Stimulated activated CD4-positive, alpha-beta T cell treated with anti-CD3 and anti-CD28 coated beads, Interleukin-15, amount 100 ng/mL, for 1 hour (primary cell): ENCODE measurements at places on chromosomes 3 and 15.

GRCh38 chr3:194806991-194807630 lies 121.4 kb downstream of the FAM43A start:
- no peak for DNase-seq

DNA sequence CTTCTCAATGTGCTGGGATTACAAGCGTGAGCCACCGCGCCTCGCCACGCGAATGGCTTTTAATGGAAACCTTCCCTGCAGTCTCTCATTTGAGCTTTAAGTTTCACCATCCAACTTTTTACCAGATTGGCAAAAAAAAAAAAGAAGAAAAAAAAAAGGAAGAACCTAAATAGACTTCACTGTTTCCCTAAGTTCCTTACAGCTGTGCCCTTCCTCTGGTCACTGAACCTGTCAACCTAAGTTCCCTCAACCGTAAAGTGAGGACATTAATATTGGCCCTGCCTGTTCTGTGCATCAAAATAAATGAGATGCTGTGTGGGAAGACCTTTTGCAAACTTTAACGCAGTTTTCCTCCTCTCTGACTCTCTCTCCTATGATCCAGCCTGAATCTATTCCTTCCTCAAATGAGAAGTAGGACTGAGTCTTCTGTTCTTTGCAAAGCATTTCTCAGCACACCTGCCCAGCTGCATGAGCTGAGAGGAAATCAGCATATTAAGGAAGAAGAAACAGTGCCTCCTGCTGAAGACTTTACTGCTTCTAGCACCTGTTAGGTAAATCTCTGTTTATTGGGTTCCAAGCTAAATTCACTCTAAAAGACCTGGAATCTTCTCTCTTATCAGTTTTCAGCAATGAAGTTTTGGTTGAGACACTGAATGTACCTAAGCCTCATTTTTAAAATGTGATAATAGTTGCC lies 99.6 kb upstream of the ETV5 start:
- DNase-seq, result no peak

- no peak for DNase-seq
Observed at GRCh38 chr3:122443090-122443489, 27.2 kb upstream of the WDR5B start.

- DNase-seq, result no peak
Observed at GRCh38 chr3:114293838-114294535, at the start of gene TIGIT. TSS of gene TIGIT (plus strand) at chr3:114294028. CDS start at chr3:114294062, 34 bp downstream.

DNA sequence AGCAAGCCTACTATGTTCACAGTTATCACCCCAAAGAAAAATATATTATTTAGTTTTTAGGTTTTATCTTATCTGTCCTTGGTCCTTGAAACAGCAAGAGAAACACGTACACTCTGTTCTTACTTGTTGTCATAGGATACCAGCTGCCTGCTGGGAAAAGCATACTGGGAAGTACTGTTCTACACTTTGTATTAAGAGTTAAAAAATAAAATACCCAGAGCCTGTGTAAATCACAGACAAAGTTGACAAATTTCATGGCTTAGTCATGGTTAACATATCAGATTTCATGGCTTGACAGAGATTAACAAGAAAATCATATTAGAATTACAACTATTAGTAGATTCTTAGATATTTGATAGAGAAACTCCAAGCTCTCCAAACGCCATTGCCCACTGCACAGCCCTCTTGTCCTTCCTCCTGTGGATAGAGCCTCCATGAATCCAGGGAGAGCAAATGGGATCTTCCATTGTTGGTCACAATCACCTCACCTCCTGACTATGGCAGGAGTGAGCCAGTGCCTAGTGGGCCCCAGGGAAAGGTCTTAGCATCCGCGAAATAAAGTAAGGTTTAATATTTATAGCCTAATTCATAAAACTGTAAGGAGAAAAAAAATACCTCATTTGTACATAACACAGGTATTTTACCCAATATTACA lies 128.1 kb upstream of the WNT5A start:
- no peak for DNase-seq

DNA sequence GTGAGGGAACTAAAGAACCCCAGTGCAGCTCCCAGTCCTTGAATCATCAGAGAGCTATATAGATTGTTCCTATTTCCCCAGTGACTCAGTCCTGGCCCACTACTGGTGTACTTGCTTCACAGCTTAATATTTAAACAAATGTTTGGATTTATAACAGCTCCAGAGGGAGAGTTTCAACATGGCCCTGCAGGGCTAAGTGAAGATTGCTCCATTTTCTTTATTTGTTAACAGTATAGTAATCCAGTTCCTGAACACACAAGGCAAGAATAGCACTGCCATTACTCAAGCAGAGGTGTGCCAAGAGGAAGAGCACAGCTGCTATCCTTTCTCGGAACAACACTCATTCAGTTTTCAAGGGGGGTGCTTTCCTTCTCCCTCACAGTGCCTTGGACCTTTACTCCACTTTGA lies 6.5 kb downstream of the SQOR start:
- no peak for DNase-seq

DNA sequence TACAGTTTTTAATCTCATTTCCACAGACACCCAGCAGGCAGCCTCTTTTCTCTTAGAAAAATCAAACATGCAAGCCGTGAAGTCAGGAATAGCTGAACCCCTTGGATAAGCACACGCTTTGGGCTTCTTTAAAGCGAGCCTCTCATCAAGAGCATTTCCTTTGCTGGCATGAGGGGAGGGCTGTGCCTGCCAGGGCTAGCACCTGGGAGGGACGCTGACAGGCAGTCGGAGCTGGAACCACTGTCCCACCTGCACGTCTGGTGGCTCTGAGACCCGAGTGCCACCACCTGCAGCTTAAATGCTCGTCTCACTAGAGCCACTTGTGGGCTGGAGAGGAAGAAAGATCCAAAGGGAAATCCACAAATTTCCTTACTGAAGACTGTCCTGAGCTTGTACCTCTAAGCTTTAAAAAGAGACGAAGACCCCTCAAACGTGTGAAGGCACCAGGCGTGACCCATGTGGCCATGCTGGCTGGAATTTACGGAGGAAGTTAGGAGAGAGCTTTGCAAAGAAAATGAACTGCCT lies 9.4 kb downstream of the MAP6D1 start:
- no peak for DNase-seq

- DNase-seq, result no peak
Observed at GRCh38 chr15:39752991-39753390, 29.6 kb downstream of the FSIP1 start.

DNA sequence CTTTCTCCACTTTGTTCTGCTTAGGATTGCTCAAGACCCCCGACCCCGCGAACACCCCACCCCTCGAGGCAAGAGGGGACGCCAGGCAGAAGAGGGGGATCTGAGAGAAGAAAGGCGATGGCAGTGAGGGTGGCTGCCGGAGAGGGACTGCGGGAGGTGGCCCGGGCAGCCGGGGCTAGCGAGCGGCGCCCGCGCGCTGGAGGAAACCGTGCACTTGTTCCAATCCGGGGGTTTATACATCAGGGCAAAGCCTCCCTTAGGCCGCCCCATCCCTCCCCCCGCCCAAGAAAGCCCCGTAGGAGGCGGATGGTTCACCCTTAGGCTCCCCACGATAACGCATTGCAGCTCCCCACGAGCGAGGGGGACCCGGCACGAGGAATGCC lies 475 bp downstream of the ERC2 start:
- DNase-seq, result no peak

- no peak for DNase-seq
Observed at GRCh38 chr3:42061713-42062380, 29.3 kb upstream of the TRAK1 start.

DNA sequence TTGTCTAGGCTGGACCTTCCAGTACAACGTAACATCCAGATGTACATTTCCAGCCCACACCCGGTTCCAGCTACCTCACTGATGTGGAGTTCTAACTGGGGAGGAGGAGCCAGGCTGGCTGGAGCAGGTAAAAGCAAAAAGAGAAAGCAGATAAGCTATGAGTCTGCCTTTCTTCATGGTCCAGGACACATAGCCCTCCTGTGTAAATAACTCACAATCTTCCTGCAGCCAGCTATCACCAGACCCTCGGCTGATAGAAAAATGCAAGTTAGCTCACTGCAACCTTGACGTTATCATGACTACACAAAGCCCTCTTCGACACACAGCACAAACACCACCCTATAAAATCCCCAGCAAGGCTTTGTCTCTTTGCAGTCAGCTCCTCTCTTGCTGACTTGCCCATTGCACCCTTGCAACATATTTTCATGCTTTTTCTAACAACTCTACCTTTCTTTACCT lies 20.5 kb upstream of the ELP6 start:
- no peak for DNase-seq

DNA sequence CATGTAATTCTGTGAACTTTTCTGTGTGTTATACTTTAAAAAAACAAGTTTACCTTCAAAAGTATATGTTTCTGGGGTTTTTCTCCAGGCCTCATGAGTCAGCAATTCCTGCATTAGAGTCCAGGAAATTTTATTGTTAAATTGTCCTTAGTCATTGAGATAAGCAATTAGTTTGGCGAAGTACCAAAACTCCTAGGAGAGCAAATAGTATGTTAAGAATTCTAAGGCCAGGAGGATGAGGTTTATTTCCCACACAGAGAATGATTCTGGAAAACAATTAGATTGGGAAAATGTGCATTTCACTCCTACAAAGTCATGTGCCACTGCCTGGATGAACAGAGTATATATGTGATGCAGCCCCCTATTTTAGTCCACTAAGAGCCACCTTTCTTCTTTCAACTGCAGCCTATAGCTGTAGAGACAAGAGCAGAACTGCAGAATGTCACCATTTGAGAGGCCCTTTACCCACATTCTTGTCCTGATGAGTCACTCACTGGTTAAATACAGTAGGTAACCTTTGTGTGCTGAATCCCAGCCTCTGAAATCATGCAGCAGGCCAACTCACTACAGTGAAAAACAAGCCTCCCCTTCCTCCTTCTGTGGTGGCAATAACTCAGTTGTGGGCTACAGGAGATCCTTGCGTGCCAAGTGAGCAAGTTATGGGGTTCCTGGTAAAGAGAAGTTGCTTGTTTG lies 452.8 kb upstream of the THBS1 start:
- DNase-seq, result no peak

- no peak for DNase-seq
Observed at GRCh38 chr15:85730001-85730820, 64.5 kb downstream of the KLHL25 start.

GRCh38 chr15:62739507-62739906 lies 303.0 kb upstream of the TPM1 start:
- no peak for DNase-seq

GRCh38 chr3:46245146-46245545 lies 2.9 kb downstream of the CCR3 start:
- DNase-seq, result no peak

- DNase-seq, result no peak
Observed at GRCh38 chr3:186983659-186984058, 53.3 kb downstream of the ST6GAL1 start.

DNA sequence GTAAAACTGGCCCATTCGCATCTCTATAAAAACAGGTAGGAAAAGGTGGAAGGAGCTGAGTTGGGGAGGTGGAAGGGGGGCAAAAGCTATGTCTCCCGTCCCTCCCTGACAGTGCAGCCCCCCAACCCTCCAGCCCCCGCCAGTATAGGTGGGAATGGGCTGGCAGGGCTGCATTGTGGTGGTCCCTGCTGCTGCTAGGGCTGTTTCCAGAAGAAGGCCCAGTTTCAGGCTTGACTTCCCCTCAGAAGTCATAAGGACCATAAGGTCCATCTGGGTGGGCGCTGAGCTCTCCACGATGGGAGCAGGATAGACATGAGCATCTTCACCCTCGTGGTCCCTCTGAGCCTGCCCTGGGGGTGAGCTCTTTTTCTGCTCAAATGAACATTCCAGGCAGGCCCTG lies 44.2 kb downstream of the APBA2 start:
- no peak for DNase-seq

- DNase-seq, result no peak
Observed at GRCh38 chr3:138947495-138948121, 591 bp downstream of the FOXL2NB start.

- DNase-seq, result no peak
Observed at GRCh38 chr3:28915741-28916500, 364.9 kb upstream of the RBMS3 start.

GRCh38 chr3:136731274-136731884 lies 20.8 kb downstream of the STAG1 start:
- no peak for DNase-seq

GRCh38 chr15:46280762-46281542 lies 646.1 kb downstream of the SQOR start:
- DNase-seq, result no peak

GRCh38 chr3:20683910-20684309 lies 497.9 kb upstream of the SGO1 start:
- DNase-seq, result no peak

- no peak for DNase-seq
Observed at GRCh38 chr3:117630885-117631284, 921.3 kb downstream of the TUSC7 start.

- DNase-seq, result no peak
Observed at GRCh38 chr3:122598556-122598955, 21.1 kb downstream of the PARP15 start.

DNA sequence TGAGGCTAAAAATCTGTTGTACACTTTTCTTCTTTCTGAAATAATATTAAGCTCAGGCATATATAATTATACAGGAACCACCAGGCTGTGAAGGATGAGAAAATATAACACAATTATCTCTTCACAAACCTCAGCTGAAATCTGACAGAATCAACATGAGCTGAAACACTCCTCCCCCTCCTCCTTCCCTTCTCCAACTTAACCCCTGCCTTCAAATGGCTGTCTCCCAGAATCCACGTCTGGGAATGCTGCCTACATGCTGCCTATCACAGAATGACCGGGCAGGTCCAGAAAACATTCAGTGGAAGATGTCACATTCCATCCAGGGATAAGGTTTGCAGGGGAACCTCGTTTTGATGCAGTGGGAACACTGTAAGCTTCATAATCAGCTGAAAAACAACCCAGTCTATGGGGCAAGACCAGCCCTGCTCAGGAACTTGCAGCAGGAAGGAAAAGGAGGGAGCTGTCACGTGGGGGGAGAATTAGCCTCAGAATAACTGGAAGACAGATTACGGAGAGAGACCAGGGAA lies 44.0 kb upstream of the SEMA6D start:
- no peak for DNase-seq

- no peak for DNase-seq
Observed at GRCh38 chr3:14237457-14237856, 58.8 kb downstream of the LSM3 start.

- no peak for DNase-seq
Observed at GRCh38 chr3:171825222-171825828, 15.0 kb upstream of the PLD1 start.

DNA sequence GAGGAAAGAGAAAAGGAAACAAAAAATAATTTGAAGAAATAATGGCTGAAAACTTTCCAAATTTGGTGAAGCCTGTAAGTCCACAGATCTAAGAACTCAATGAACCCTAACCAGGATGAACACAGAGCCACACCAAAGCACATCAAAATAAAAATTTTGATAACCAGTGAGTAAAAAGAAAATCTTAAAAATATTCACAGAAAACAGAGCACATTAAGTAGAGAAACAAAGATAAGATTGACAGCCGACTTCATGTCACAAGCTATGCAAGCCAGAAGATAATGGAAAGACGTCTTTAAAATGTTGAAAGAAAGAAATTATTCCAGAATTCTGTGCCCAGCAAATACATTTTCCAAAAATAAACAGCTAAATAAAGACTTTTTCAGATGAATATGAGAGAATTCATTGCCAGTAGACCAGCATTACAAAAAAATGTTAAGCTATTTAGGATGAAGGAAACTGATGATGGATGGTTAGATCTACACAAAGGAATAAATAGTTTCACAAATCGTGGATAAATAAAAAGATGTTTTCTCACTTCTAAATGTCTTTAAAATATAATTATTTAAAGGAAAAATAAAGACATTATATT lies 140.2 kb upstream of the SKOR1 start:
- no peak for DNase-seq

GRCh38 chr3:162498626-162499025 lies 1002.0 kb downstream of the OTOL1 start:
- no peak for DNase-seq
